ENCODE measurements at places on chromosomes 2 and 18.

DNA sequence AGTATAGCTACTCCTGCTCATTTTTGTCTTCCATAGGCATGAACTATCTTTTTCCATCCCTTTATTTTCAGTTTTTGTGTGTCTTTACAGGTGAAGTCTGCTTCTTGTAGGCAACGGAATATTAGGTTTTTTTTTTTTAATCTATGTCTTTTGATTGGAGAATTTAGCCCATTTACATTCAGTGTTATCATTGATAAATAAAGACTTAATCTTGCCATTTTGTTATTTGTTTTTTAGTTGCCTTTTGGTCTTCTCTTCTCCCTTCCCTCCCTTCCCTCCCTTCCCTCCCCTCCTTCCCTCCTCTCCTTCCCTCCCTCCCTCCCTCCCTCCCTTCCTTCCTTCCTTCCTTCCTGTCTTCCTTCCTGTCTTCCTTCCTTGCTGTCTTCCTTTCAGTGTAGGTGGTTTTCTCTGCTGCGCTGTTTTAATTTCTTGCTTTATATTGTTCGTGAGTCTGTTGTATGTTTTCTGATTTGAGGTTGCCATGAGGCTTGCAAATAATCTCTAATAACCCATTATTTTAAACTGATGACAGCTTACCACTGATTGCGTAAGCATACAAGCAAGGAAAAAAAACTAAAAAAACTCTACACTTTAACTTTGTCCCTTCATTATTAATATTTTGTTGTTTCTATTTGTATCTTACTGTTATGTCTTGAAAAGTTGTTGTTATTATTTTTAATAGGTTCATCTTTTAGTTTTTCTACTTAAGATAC, 353.8 kb downstream of the PARD3B start:
- no peak for DNase-seq

DNA sequence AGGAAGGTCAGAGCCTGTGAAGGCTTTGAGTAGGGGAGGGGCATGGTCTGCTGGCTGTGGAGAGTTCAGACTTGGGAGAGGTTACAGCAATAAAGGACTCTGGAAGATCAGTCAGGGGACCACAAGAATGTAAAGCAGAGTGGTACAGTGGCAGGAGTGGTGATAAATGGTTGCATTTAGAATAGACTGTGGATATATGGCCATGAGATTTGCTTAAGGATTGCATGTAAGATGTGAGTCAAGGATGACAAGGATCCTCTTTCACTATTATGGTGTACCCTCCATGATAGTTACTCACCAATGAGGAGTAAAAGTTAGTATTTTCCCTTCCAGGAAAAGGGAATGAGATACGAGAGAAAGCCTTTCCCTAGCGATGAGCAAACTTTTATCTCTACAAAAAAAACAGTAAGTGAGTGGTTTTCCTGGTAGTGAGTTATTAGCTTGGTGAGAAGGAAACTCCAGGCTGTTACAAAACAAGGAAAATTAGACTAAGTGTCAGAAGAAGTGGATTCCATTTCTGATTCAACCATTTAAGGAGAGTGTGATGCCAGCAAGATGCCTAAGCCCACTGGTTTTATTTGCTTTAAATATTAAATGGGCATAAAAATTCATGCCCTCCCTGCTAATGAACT, 818.0 kb upstream of the ACVR2A start:
- DNase-seq = no peak

DNA sequence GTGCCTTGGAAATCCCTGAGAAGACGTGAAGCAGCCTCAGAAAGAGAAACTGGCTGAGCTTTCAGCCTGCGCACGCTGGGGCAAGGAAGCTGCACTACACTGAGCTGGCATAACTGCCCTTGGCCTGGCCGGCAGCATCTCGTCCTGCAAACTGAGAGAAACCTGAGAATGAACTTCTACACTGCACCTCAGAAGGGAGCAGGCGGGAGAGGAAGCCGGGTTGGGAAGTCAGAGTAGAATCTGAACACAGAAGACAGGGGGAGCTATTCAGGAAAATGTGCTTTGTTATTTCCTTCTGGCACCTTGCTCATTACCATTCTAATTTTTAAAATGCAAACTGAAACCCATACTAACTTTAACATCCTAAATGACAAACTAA, 70.9 kb downstream of the ZEB2 start:
- DNase-seq = no peak

DNA sequence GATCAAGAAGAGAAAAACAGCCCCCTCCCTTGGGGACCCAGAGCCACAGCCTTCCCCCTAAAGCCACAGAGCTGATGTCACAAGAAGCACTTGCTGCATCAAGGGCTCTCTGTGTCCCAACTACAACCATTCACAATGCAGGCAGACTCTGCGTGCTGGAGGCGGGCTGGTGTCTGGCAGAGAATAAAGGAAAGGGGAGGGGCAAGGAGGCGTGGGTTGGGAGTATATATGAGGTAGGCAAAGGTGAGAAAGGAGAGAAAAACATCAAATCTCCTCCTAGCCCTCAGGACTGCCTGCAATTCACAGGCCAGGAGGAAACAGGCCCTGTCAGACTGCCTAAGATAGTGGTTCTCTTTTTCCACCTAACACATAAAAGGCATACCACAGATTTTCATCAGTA, 48.8 kb upstream of the IHH start:
- DNase-seq = no peak

GRCh38 chr2:106990297-106990696, 104.3 kb upstream of the ST6GAL2 start:
- DNase-seq = no peak

GRCh38 chr2:105962221-105962620, 217.5 kb downstream of the NCK2 start:
- no peak for DNase-seq

- no peak for DNase-seq
These were observed 1.8 kb downstream of the HNMT start for GRCh38 chr2:137966043-137966442.

DNA sequence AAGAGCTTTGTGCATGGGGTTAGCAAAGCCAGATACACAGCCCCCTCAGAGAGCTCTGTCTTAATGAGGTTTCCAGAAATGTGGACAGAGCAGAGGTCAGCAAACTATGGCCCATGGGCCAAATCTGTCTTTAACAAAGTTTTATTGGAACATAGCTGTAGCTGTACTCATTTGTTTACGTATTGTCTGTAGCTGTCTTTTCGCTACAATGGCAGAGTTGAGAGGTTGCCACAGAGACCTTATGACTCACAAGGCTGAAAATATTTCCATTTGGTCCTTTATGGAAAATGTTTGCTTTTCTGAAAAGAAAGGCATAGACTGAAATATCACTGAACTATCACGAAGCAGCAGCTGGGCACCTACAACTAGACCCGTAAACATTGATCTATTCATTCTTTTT, 841.8 kb downstream of the SLC4A3 start:
- DNase-seq = no peak

DNA sequence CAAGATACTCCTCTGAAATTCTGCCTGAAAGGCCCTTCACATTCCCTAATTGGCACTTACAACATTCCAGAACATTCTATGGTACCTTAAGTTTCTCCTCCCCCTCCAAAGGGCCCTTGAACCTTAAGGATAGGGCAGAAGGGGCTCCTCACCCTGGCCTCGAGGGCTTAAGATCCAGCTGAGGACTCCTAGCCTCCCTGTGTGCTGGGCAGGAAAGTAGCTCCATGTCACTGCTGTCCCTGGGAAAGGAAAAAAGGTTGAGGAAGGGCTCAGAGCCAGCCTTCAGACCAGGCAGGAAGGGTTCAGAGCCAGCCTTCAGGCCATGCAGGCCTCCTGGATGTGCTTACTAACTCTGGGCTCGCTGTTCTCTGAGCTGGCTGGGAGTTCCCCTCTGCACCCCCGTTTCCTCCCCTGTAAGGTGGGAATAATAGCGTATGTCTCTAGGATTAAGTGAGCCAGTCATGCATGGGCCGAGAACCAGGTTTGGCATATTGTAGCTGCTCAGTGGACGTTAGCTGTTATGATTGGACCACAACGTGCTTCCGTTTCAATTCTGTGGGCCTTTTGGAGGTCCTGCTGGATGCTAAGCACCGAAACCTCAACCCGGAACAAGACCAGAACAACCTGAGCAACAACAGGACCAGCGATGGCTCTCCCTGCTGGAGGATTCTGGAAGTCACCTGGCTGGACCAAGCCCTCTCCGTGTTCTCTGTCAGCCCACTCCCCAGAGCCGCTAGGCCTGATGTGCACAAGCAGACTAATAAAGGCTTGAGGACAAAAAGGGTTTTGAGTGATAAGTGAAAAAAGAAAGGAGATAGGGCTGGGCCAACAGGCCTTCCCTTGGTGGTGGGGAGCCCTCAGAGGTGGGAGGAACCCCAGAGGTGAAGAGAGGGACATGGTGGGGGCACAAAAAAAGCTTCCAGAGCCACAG, 1.0 kb upstream of the B3GNT7 start:
- no peak for DNase-seq

DNA sequence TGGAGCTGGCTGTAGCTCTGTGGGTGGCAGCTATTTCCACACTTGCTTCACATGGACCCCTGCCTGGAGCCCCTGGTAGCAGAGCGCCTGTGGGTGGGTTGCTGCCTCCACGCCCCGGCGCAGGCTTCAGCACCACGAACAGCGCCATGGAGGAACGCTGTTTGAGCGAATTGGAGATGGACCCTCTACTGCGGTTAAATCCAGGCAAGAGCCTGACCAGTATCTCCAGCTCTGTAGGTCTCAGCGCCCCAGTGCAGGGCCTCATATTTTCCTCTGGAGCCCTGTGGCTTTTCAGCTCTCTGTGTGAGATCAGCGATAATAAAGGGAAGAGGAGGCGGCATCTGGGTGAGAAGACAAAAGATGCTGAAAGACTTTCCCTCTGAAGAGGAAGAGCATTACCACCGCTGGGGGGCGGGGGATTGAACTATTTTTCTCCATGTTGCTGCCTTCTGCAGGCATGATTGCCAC, 12.0 kb downstream of the ONECUT2 start:
- no peak for DNase-seq

GRCh38 chr2:73981081-73982001, 3.4 kb upstream of the TET3 start:
- no peak for DNase-seq

GRCh38 chr2:37849911-37850310, 75.2 kb upstream of the RMDN2 start:
- DNase-seq = no peak

- DNase-seq = no peak
These were observed 108.8 kb downstream of the RTN4 start for GRCh38 chr2:54941248-54941984.

DNA sequence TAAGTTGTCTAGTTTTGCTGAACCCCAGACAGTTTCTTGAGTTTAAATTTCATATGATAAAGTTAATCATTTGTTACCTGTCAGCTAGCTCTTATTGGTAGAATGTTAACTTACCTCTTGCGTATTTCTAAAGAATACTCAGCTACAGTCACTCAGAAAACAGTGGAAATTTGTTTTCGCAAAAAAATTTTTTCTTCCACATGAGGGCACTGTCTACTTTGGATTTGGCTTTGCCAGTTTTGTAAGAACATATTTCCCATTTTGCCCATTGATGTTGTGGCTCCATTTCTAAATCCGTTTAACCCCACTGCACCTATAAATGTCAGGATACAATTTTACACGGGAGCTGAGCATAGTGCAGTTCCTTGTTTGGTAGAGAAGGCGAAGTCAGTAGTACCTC, 19.1 kb upstream of the GCFC2 start:
- DNase-seq = no peak

- no peak for DNase-seq
These were observed 36.5 kb downstream of the SLC8A1 start for GRCh38 chr2:40415391-40415790.

- DNase-seq = no peak
These were observed at the start of gene NFATC1 for GRCh38 chr18:79395761-79396404. NFATC1 (plus strand) TSS chr18:79395930; CDS start chr18:79396225, 295 bp downstream.

GRCh38 chr18:74512321-74513053, 16.3 kb downstream of the CNDP2 start:
- no peak for DNase-seq

GRCh38 chr2:181752301-181752700, 72.0 kb upstream of the NEUROD1 start:
- DNase-seq = no peak

DNA sequence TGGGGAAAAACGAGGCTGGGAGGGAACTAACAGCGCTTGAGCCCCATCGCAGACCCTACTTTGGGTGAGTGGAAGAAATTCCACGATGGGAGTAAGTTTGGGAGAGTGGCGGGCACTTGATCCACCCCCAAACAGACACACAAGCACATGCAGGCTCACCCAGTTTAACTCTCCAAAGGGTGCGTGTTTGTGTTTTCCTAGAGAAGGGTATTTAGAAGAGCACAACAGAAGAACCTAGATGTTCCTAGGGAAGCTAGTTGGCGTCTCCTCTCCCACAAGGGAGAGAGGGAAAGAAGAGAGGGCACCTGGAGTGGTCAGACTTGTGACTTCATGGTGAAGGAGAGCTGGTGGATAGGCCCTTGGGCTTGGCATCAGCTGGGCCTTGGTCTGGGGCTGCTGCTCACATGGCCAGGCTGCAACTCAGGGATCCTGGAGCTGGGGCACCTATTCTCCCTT, 3.2 kb downstream of the GATA6 start:
- DNase-seq = no peak

- no peak for DNase-seq
These were observed 202.3 kb downstream of the MYCN start for GRCh38 chr2:16142383-16143361.

DNA sequence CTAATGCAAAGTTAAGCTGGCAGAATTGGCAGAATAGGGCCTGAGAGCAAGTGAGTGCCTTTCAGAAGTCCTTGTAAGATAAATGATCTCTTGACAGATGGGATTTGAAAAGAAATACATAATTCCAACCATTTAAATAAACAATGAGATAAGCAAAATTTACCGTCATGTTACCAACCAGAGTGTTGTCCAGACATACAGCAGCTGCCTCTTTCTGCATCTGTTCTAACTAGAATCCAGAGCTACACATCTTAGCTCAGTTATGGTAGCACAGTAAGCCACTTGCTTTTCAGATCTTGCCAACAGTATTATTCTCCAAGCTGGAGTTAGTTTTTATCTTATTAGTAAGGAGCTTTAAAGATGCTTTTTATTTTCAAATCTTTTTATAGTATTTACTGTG, 179.6 kb downstream of the BARD1 start:
- no peak for DNase-seq
